ENCODE measurements at places on chromosomes 2 and 18.

GRCh38 chr2:205959521-205959920 lies 126.5 kb downstream of the INO80D start:
- no peak for DNase-seq

DNA sequence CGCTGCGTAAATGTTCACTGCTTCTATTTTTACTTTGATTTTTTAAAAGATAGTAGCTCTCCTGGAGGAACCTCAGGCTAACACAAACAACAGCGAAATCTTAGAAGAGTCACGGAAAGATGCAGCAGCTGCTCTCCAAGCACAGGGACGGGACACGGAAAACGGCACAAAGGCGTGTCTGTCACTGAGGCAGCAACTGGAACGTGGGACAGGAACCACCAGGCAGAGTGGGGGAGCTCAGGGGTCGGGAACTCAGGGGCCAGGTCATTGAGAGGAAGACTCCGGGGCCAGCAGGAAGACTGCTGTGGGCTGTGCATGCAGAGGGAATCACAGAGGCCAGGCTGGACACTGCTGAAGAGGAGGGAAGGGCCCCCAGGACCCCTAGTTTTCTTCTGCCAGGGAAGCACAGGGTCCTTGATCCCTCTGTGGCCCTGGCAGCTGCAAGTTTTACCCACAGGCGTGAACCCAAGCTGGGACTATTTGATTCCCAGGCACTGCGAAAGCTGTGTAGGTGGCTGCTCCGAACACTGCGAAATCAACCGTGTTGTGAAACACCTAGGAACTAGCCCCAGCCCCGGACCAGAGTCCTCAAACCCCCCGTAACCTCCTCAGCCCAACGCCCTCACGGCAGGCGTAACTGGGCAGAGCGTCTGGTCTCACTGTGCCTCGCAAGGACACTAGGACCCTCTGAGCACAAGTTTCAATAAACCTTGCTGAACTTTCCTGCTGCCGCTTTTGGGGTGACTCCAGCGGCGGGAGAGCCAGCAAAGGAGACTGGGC lies 263.0 kb downstream of the EIPR1 start:
- DNase-seq = no peak

DNA sequence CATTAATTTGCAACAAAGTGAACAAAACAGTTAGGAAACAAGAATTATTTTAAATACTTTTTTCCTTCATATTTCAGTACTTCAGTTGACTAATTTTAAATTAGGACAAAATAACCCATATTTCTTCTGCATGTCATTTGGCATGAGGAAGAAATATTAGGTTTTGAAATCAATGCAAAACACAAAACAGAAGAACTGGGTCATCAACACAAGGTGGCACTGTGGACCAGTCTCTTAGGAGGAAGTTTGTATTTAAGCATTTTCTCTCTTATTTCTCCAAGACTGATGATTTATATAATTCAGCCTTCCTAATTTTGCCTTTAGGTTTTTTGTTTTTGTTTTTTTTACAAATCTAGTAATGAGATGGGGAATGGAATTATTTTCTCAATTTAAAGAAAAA lies 352.8 kb upstream of the KCNH7 start:
- peak; percentile 77 for DNase-seq

DNA sequence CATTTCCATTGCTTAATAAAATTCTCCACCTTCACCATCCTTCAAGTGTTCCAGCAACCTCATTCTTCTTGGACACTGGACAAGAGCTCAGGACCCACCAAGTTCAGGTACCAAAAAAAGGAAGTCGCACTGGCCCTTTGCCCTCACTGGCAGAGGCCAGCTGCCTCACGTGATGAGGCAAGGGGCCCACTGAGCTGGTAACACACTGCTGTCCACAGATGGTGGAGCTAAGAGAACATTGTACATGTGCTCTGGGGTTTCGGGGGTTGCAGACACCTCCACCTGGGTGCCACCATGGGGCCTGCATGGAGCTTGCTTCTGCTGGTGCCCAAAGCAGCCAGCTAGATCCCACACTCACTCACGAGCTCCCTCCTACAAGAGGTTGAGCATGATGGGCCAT lies 71.3 kb downstream of the SCG2 start:
- DNase-seq = no peak

GRCh38 chr2:178328037-178328436 lies 122.9 kb downstream of the PRKRA start:
- DNase-seq = peak; percentile 47

DNA sequence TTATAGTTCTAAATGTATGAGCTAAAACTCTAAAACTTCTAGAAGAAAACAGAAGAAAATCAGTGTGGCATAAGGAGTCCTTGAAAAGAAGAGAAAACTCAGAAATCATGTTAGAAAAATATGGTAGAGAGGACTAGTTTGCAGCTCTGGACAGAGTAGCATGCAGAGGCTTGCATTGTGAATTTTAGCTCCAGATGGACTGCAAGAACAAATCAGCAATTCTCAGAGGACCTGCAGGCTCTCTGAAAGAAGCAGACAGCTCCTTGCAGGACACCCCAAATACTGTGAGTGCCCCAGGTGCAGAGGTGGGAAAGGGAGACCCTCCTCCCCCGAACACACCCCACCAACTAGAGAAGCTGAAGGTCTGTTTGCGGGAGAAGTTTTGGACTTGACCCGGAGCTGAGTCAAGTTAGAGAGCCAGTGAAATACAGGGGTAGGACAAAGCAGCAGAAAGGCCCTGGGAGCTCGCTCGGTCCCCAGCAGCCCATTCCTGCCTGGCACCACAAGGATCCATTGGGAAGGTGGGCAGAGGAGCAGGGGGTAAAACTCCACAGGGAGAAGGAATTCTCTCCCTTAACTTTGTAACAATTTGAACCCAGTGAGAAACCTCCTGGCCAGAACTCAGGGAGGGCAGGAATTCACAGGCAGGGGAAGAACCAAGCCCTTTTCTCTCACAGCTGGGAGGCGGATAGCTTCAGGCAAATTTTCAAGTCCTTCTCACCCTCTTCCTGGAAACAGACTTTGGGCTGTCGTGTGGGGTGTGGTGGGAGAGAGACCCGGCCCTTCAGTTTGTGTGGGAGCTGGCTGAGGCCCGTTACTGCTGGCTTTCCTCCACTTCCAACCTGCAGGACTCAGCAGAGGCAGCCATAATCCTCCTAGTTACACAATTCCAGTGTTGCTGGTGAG lies 216.2 kb upstream of the SLC35G4 start:
- peak; percentile 50 for DNase-seq

GRCh38 chr18:28159055-28159454 lies 17.9 kb downstream of the CDH2 start:
- peak; percentile 41 for DNase-seq

- no peak for DNase-seq
Measured at GRCh38 chr2:128228894-128229293, 89.8 kb downstream of the HS6ST1 start.

- DNase-seq = no peak
Measured at GRCh38 chr18:36160959-36161371, 26.3 kb upstream of the MOCOS start.

Data from fibroblast of the aortic adventitia (primary cell).